Pericardium fibroblast (primary cell): ENCODE measurements at places on chromosomes 7 and 10. TPM values are rescaled to one million over a fixed set of nuclear protein-coding genes. Genes with fewer than 3 reads are reported as not detected.

STEAP2 gene
- 2.9 and 6.4 TPM in 2 replicates for total RNA-seq

FFAR4 gene
- total RNA-seq: not detected in 2 replicates

LRIT1 gene
- total RNA-seq: not detected in 2 replicates

NXPH1 gene
- not detected in 2 replicates for total RNA-seq

NRP1 gene
- 55.9 and 115 TPM in 2 replicates for total RNA-seq

NPTX2 gene
- total RNA-seq: 0.51 and 10.4 TPM in 2 replicates

LIPF gene
- not detected in 2 replicates for total RNA-seq

CXCL12 gene
- total RNA-seq: 43.1 and 53.3 TPM in 2 replicates

RGR gene
- not detected in 2 replicates for total RNA-seq

EGFR gene
- total RNA-seq: 27.8 and 45.6 TPM in 2 replicates

CABCOCO1 gene
- 0.23 and 2.0 TPM in 2 replicates for total RNA-seq

ASB10 gene
- not detected in 2 replicates for total RNA-seq

PHKG1 gene
- total RNA-seq: 0.09 and 0.12 TPM in 2 replicates

SEMA3C gene
- 54.1 and 55.4 TPM in 2 replicates for total RNA-seq

DNAJC1 gene
- total RNA-seq: 70.3 and 76.8 TPM in 2 replicates

ATRNL1 gene
- total RNA-seq: 0.26 and 0.70 TPM in 2 replicates

PRSS37 gene
- not detected in 2 replicates for total RNA-seq

RBP3 gene
- total RNA-seq: not detected in 2 replicates

OR2A42 gene
- not detected in 2 replicates for total RNA-seq

KLLN gene
- total RNA-seq: 0.23 and 0.43 TPM in 2 replicates

CPA2 gene
- total RNA-seq: not detected in 2 replicates
